CD4-positive, CD25-positive, alpha-beta regulatory T cell (primary cell): ENCODE measurements at places on chromosomes 2 and 18. TPM values are rescaled to one million over a fixed set of nuclear protein-coding genes. Genes with fewer than 3 reads are reported as not detected.

The DNAJC5G gene
- polyA plus RNA-seq, result not detected

The CRYGD gene
- polyA plus RNA-seq, result not detected

The ALPP gene
- not detected for polyA plus RNA-seq

The NETO1 gene
- polyA plus RNA-seq, result not detected

The CREG2 gene
- polyA plus RNA-seq, result 5.0 TPM

The COL6A3 gene
- 1.5 TPM for polyA plus RNA-seq

The SPATA3 gene
- not detected for polyA plus RNA-seq

The CHRNG gene
- polyA plus RNA-seq, result not detected

The EVX2 gene
- not detected for polyA plus RNA-seq

The NEU2 gene
- polyA plus RNA-seq, result not detected

The KCNG2 gene
- polyA plus RNA-seq, result not detected

The C2orf66 gene
- not detected for polyA plus RNA-seq

The PARD6G gene
- polyA plus RNA-seq, result 0.36 TPM

The AGAP1 gene
- not detected for polyA plus RNA-seq

The ANKRD62 gene
- not detected for polyA plus RNA-seq

The OSBPL6 gene
- polyA plus RNA-seq, result 0.34 TPM

The GPR45 gene
- not detected for polyA plus RNA-seq

The PRADC1 gene
- 35.3 TPM for polyA plus RNA-seq
